ENCODE measurements at places on chromosomes 6 and 20. TPM values are rescaled to one million over a fixed set of nuclear protein-coding genes. Genes with fewer than 3 reads are reported as not detected.

DNA sequence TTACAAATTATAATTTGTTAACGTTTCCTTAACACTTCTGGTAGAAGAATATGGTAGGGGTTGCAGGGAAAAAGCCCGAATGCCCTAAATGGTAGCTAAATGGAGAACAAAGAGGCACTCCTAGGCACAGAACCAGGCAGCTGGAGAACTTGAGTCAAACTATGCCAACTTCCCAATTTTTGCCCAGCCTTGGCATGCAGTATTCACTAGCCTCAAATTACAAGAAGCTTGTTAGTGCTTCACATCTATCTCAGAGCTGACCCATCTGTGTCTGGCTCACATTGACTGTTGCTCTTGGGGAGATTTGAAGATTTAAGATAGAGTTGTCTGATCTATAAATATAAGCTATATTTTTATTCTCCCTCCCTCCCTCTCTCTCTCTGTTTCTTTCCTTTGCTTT, 19.4 kb upstream of the LRFN2 start:
- DNase-seq = no peak

The MTFR2 gene
- total RNA-seq = 4.5 TPM

The CALHM4 gene
- 0.28 TPM for total RNA-seq

DNA sequence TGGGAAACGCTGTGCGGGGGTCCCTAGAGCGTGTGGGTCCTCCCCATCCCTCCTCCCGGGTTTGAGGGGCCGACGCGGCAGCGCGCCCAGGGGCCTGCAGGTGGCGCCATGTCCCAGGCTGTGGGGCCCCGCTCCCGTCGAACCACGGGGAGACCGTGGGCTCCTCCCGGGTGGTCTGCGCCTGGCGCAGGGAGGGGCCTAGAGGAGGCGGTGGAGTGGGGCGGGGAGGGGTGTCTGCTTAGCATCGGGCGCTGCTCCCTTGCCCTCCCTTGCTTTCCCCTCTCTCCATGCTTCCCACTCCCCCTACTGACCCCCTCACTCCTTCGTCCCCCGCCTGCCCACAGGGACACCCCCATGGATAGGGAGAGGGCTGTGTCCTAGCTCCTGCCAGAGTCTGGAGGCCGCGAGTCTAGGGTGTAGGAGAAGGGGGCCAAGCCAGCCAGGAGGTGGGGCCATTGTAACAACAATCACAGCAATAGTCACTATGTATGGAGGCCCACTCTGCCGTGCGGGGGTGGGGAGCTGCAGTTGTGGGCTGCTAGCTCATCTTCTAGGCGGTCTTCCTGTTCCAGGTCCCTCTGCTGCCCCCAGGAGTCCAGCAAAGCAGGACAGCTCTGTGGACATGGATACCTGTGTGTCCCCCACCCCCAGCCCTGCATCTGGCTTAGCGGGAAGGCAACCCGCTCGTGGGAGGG, 51.7 kb downstream of the CHMP4B start:
- DNase-seq = peak; percentile 8

The MTHFD1L gene
- total RNA-seq = 48.5 TPM

The BMP2 gene
- total RNA-seq = 16.1 TPM

DNA sequence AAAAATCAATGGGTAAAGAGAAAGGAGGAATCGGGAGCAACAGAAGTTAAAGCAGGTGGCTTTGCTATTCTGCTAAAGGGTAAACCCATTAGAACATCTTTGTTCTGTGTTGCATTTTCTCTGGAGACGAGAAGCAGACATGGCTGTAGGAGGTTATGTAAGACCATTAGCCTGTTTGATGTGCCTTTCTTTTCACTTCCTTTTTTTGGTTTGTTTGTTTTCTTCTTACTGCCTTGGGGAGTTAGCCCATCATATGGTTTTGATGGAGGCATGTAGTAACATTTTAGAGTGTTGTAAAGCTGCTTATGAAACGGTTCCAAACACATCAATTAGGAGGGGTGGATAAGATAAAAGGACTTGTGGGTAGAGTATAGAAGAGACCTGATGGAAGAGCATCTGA, 131.0 kb downstream of the DOK5 start:
- DNase-seq = no peak

- no peak for DNase-seq
These were observed 297.4 kb upstream of the HSF2 start for GRCh38 chr6:122102026-122102425.

The CLVS2 gene
- not detected for total RNA-seq

The HLA-DQA1 gene
- total RNA-seq = not detected

The CRISP2 gene
- not detected for total RNA-seq

Measured in pulmonary artery endothelial cell (primary cell).